Cortex of kidney (tissue), 1 donor: ENCODE measurements at places on chromosomes 7 and 10.

- no peak for DNase-seq
These were observed at the start of gene SCIN for GRCh38 chr7:12570534-12571461. Gene SCIN, plus strand, starts transcription at chr7:12570720. Its CDS starts 67 bp downstream, at chr7:12570787.

GRCh38 chr10:60186315-60187071, 203.2 kb downstream of the ANK3 start:
- no peak for DNase-seq

GRCh38 chr7:139249179-139249810, 18.3 kb downstream of the UBN2 start:
- DNase-seq = no peak

DNA sequence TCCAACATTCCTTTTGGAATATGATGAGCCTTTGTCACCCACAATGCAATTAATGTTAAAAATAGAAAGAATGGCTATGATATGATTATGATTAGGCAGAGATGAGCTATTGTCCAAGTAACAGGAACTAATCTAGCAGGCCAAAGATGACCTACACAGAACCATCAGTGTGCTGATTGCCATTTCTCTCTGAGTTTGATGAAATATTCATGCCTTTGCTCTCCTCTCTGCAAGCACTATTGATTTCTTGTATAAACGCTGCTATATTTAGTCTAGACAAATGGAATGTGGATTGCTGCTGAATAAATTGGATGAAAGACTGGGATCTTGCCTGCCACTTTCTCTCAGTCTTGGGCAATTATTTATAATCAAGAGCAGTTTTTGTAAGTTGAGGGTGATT, 85.4 kb downstream of the HDAC9 start:
- no peak for DNase-seq

GRCh38 chr7:44711528-44711927, 37.1 kb upstream of the ZMIZ2 start:
- no peak for DNase-seq

DNA sequence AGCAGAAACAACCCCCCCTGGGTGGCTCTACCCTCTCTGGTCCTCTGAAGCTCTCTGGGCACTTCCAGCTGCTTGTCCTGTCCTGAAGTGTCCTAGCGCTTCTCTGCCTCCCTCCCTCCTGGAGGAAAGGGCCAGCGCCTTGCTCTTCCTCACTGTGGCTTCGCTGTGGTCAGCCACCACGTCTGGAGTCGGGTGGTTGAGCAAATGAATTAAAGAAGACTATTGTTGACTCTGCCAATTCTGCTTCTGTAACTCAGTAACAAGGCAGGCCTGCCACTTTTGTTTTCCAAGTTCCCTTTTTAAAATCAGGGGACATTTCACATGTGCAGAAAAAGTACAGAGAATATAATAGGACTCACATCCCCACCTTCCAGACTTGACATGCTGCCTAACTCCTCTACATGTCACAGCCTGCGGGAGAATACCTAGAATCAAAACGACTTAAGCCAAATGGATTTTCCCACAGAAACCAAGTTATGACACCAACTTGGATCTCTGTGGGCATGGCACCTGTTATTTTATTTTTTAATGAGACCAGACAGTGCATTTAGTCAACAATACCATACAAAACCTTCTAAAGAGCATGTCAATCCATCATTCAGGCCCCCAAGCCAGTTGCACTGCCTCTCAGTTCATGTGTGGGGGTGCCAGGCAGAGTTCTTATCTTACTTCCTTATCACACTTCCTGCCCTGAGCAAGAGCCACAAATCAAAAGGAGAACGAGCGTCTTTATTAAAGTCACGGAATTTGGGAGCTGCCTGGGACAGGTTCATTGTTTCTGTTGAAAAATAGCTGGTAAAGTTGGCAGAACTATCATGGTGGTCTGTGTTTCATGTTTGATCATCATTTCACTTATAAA, 6.8 kb downstream of the FFAR4 start:
- DNase-seq = no peak

DNA sequence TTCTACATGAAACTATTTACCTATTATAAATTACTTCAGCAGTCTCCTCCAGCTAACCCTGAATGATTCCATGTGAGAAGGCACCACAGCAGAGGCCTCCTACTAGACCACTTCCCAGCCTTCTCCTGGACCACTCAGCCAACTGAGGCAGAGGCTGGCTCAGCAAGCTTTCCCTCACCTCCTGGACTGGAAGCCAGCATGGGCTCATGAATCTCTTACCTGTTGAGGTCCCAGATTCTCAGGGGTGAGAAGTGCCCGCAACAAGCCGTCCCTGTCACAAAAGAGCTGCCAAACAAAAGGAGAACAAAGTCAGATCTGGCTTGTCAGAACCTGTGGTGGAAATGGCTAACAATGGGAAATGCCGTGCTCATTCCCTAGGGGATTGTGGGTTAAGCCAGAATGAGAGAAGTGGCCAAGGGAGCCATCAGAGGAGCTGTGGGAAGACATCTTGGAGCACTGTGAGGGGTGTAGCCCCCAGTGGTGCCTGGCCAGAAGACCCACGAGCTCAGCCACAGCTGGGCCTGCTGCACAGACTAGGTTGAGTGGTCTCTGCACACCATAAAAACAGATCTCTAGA, 36.5 kb downstream of the DPCD start:
- DNase-seq = no peak

DNA sequence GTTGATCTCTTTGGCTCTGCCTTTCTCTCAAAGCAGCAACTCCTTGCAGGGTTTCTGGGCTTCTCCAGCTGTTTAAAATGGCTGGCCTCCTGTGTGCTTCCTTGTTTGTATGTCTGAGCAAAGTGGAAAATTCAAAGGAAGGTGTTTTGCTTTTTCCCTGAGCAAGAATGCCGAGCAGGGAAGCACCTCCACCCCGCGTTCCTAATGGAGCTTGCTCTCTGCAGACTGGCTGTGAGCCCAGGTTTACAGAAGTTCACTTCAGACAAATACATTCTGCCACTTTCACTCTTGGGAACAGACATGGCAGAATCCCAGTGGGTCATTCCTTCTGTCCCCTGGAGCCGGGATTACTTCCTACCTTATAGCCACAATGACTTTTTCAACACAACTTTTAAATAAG, 181.8 kb upstream of the AGK start:
- no peak for DNase-seq

DNA sequence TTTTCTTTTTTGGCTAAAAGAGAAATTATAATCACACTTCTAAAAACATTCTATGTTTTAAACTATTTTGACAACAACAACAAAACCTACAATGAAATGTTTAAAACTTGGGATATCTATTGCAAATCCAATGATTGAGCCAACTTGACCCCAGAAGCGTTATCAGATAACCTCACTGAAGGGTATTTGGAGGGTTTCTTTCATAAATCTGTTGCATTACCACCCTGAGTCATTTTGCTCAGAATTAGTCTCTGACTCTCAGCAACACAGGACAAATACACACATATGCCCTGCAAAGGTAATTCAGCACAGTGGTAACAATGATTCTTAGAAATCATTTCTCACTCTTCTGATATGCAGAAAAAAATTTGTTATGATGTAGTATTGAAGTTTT, 2.3 kb upstream of the COL1A2 start:
- no peak for DNase-seq

- DNase-seq = no peak
These were observed 7.2 kb upstream of the HGF start for GRCh38 chr7:81776948-81777630.

- DNase-seq = no peak
These were observed 468.7 kb downstream of the KCNMA1 start for GRCh38 chr10:77168861-77169260.

DNA sequence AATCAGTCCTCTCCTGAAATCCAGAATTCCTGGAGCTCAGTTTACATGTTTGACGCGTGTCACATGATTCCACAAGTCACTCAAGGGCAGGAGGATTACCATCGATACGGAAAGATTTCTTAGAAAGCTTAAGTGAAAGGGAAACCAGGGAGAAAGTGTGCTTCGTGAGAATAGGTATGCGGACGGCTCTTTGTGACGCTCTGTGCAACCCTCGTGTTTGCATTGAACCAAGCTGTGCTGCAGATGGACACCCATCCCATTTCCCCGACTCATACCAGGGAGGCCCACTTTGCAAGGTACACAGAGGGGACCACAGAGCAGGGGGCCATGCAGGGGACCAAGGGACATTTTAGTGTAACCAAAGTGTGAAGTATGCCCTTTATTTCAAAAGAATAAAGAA, 43.2 kb downstream of the IKZF1 start:
- no peak for DNase-seq
